GM20000 (cell line): ENCODE measurements at places on chromosomes 7 and 10.

GRCh38 chr7:725223-726005 lies 1.1 kb upstream of the DNAAF5 start:
- no peak for DNase-seq

- no peak for DNase-seq
These were observed 25.7 kb upstream of the PDCD4 start for GRCh38 chr10:110845756-110846620.

DNA sequence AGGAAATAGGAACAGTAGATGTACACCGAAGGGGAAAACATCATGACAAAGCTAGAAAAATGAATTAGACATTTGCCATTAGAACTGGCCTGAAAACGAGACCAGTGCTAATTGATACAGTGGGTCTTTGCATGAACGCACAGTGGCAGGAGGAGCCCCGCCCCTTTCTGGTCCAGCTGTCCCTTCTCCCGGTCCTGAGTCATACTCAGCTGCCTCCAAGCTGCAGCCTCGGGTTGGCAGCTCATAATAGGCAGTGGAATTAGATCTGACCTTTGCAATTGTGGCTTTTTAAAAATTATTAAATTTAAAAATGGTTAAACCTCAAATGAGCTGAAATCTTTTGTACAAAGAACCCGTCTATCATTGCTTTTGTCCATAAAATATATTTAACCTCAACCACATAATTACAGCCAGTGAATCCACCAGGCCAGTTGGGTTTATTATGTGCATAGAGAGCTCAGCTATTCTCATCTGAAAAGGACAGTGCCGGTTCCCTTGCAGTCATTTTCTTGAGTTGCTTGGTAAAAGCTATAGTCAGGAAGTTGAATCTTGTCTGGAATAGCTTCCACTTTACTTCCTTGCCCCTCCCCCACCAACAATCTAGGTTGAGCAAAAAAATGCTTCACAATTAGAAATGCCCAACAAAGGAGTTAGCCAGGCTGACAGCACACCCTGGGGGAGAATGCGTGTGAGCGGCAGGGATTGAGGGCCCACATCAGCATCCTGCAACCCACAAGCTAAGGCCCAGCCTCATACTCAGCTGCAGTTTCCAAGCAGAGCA lies 147.1 kb downstream of the BUB3 start:
- DNase-seq: no peak

DNA sequence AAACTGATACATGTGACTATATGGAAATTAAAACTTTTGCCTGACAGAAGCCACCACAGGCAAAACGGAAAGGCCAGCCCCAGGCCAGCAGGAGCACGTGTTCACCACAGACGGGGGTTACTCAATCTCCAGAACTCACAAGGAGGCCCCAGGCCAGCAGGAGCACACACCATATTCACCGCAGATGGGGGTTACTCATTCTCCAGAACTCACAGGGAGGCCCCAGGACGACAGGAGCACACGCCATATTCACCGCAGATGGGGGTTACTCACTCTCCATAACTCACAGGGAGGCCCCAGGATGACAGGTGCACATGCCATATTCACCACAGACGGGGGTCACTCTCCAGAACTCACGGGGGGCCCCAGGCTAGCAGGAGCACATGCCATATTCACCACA lies 61.5 kb downstream of the NKX6-2 start:
- no peak for DNase-seq

DNA sequence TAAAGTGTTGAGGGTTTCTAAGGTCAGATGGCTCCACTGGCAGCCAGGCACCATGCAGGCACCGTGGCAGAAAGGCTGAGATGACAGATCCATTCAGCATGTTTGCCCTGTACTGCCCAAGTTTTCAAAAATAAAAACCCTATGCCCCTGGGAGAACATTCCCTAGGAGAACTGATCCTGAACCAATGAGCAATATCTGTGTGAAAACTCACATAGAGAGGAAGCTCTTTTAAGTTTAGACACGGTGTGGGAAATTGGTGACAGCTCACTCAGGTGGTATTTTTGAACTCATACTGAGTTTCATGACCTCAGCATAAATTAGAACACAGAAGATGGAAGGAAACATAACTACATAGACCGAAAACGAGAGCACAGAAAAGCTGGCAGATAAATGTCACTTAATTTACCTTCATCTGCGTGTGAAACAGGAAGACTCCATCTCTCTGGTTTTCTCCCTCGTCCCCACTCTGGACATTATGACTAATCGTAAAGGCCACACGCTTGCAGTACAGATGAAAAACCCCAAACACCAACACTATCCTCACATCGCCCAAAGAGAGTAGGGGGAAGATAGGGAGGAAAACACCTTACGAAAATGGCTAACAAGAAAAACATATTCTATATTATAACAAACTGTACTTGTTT lies 127.8 kb downstream of the ICA1 start:
- DNase-seq: peak; percentile 69
